D341Med (cell line): ENCODE measurements at places on chromosomes 6 and 20.

DNA sequence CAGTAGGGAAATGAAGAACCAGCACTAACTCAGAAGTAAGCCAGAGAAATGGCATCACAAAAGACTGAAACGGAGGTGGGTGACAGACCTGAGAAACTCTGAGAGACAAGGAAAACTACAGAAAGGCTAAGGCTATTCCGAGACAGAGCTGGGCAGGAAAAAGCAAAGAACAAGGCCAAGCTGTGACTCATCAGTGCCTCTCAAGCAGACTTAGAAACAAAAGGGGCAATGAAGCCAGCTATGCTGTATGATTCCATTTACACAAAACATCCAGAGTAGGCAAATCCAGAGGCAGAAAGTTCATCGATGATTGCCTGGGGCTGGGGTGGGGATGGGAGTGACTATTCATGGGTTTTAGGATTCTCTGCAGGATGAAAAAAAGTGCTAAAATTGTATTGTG is 50.0 kb downstream of the SLC23A2 start:
- no peak for DNase-seq

- no peak for DNase-seq
Observed at GRCh38 chr6:106658469-106658868, 29.1 kb downstream of the QRSL1 start.

- DNase-seq, result no peak
Observed at GRCh38 chr6:3957321-3957720, 108.1 kb downstream of the FAM50B start.

GRCh38 chr20:56778765-56779195 is 149.7 kb downstream of the TFAP2C start:
- DNase-seq, result no peak

DNA sequence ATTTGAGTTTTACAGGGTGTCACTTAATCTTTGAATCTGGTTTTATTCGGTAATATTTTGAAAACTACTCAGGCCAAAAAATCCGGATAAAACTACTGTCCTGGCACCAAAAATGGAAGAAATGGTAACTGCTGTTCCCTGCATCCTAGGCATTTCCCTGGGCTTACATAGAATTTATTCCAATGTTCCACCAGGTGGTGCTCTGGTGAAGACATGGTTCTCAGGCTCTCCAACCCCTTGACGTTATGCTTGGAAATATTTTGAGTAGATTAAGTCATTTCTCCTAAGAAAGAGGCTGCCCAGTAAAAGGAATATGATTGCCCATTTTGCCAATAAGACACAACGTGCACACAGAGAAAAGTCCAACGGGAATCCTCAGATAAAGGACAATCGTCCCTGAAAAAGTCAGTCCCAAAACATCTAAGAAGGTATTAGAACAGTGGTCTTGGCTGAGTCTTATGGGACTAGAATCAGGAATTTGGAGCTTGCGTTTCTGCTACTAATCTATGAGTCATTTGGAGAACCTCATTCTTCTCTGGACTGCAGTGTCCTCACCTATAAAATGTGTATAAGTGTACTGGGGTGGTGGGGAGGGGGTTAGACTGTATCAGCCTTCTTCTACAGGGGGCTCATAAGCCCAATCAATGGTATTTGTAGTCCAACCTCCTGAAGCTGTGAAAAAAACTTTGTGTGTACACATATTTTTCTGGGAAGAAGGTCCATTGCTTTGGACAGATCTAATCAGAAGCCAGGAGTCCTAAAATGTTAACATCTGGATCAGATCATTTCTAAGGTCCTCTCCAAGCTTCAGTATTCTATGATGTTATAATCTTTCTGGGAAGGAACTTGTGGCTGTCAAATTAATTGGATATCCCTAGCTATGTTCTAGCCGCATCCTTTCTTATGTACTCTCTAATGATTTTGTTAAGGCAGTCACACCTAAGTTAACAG is 131.0 kb upstream of the BMP2 start:
- peak; percentile 57 for DNase-seq

GRCh38 chr6:105352037-105352617 is 50.8 kb downstream of the PREP start:
- no peak for DNase-seq

DNA sequence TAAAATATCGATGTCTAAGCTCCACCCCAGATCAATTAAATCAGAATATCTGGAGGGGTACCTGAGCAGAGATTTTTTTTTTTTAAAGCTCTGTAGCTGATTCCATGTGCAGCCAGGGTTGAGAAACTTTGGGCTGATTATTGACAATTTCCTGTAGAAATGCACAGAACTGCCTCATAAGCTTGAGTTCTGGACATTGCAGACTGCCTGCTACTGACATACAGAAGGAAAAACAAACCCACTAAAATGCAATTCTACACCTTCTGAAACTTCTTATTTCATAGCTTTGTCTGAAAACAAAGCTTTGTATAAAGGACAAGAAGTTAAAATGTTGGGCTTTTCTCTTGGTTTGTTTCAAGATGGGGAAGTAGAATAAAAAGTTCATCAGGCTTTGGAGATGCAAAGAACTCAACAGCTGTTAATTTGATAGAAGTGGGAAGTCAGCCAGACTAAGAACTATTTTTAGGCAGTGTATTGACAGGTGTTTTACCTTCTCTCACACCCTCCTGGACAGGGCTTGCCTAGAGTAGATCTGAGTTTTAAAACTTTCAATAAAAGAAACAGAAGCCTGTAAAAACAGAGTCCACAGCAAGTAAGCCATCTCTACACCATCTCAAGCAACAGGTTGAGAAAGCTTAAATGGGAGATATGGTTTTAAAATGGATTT is 147.7 kb downstream of the KCNQ5 start:
- DNase-seq, result no peak

- no peak for DNase-seq
Observed at GRCh38 chr6:61886608-61887259, 399.3 kb downstream of the KHDRBS2 start.

DNA sequence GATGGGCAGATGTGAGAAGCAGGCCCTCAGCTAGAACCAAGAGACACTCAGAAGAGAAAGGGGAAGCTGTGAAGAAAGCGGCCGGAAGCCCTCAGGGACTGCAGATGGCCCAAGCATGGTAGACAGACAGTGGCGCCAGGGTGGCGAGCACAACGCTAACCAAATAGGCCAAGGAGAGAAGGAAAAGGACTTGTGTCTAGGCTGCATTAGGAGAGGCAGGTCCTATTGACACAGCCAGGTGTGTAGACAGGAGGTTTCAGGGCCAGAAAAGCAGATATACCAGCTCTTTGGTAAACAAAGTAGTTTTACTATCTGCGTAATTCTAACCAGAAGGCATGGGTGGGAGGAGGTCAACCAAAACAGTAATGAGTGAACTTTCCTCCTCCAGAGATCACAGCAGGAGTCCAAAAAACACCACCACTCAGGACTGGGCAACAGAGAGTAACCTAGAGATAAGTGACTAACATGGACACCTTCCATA is 15.8 kb upstream of the MAP7 start:
- DNase-seq, result no peak

- no peak for DNase-seq
Observed at GRCh38 chr6:43582911-43583310, 6.9 kb downstream of the POLH start.

DNA sequence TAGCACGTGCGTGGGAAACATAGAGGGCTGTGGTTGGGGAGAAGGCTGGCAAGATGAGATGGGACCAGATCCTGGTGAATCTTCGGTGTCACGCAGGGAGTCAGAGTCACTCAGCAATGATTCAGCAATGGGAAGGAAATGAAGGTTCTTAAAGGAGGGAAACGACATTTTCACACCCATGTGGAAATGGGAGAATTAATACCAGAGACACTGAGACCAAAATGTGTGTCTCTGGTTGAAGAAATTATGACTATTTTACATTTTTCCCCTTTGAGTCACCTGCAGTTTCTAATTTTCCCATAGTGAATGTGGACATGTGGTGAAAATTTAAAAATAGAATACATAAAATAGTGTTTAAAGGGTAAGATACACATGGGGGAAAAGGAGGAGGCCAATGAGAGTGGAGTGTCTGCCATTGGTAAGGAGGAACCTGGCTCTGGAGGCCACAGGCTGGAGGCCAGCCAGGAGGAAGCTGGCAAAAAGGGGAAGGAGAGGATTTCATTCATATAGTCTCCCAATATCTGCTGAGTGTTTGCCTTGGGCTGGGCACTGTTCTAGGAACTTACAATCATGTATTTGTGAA is 17.5 kb downstream of the NRN1 start:
- no peak for DNase-seq

- no peak for DNase-seq
Observed at GRCh38 chr6:11830105-11830504, 51.5 kb upstream of the ADTRP start.

GRCh38 chr6:135088818-135089809 is 34.5 kb upstream of the HBS1L start:
- peak; percentile 36 for DNase-seq

DNA sequence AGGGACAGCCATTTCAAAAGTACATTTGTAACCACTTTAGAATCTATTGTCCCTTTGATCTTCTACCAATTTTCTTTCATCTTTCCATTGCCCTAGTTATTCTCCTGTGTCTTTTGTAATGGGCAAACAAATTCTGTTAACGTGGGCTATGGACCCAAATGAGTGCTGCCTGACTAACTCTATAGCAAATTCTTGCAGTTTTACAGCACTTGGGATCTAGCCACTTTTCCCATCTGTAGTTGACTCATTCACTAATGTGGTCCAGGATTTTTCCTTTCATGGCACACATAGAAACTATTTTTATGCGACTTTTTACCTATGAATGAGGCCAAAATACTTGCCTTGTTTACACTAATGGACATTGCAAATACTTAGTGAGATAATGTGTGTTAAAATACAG is 52.0 kb downstream of the GRIK2 start:
- DNase-seq, result no peak

DNA sequence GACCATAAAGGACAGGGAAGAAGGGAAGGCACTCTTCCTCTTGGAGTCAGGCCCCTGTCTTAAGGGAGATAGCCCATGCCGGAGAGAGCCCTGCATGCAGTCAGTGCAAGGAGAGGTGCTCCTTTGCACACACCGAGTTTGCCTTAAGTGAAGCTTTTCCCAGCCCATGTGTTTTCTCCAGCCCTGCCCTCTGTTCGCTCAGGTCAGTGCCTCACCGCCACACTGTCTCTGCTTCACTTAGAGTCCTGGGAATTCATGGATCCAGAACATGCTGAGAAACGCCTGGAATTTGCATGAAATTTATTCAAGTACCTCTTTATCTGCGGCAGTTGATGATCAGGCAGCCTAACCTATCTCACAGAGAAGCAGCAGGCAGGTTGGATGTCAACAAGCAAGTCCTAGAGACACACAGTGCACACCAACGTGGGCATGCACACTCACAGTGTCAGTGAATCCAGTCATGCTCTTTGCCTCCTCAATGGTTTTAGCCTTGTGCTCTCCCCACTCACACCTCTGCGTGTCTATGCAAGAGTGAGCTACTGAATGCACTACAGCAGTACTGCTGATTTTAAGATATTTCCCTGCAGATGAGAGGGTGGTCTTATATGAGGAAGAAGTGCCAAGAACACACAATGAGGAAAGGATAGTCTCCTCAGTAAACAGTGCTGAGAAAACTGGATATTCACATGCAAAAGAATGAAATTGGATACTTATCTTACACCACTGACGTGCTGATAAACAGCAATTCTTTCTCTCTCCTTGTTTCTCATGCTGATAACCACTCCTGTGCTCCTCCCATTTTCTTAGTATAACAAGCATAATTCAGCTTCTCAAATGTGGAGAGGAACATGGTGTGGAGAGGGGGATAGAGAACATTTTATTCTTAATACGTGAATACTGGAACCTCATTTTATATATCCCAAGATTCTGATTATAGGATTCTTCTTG is 295.1 kb upstream of the CDYL start:
- DNase-seq, result no peak

GRCh38 chr20:64194269-64194668 is 30.0 kb downstream of the MYT1 start:
- DNase-seq, result no peak

DNA sequence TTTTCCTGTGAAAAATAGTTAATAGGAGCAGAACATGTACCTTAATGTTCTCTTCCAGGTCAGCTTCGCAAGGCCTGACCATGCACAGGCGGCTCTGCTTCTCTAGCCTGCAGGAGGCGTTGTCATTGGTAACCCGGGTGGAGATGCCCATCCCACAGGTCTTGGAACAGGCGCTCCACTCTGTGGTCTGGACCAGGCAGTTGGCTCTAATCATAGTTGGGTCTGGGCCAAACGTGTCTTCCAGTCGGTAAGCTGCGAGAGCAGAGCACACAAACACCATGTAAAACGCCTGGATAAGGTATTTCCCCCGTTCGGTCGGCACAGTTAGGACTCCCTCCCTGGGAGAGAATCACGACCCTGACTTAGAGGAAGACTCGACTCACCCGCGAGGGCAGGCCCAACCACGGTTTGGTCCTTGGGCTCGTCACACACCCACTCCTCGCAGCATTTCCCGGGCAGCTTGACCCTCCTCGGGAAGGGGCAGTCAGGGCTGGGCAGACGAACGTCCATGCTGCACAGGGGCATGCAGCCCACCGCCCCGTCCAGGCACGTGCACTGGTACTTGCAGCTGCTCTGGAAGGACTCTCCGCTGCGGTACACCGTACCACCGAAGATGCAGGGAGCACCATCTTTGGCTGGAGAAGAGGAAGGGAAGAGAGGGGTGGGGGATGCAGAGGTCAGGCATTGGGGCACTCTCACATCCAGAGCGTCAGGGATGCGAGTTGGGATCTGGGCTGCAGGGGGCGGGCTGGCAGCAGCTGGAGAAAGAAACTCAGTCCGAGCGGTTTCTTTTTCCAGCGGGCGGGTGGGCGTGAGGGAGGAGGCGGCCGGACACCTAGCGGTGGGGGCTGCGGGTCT is 1.0 kb downstream of the CCN2 start:
- peak; percentile 74 for DNase-seq

GRCh38 chr6:158816329-158816728 is 2.8 kb downstream of the EZR start:
- no peak for DNase-seq

DNA sequence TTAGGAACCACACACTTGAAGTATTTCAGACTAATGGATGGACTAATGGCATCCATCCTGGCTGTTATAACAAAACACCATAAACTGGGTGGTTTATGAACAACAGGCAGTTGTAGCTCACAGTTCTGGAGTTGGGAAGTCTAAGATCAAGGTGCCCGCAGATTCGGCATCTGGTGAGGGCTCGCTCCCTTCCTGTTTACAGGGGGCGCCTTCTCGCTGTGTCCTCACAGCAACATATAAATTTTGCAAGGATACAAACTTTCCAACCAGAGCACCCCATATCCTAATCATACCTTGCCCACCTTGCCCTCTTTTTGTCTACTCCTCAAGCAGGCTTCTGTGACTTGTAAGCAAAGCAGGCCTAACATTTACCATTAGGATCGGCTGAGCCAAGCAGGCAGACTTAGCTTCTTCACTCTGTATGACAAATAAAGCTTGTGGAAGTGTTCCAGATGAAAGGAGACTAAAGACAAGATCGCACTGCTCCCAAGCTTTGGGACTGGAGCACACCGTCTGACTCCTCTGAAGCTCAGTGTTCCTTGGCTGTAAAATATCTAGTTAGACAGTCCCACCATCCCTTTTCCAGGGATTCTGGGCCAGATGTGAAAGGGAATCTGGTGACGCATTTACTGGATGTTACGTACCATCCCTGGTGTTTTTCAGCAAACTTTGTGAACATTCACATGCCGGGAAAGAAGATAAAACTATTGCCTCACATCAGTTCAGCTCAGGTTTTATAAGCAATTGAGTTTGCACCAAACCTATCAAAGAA is 34.9 kb downstream of the GFOD1 start:
- DNase-seq, result no peak
